Cortex of kidney (tissue), 1 donor: ENCODE measurements at places on chromosomes 16 and 17.

DNA sequence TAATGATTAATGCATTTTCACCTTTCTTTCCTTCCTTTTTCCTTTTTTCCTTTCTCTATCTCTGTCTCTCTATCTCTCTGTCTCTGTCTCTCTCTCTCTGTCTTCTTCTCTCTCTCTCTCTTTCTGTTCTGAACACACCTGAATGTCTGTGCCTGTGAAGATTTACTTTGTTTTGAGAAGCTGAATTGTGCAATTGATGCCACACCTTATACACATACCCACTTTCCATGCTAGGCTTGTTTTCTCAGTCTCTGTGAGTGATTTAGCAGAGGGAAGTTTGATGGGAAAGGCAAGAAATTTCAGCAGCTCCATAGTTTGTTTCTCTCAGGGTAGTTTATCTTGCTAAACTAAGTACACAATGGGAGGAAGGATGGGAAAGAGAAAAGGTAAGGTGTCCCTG is 9.3 kb upstream of the CAPNS2 start:
- no peak for DNase-seq

DNA sequence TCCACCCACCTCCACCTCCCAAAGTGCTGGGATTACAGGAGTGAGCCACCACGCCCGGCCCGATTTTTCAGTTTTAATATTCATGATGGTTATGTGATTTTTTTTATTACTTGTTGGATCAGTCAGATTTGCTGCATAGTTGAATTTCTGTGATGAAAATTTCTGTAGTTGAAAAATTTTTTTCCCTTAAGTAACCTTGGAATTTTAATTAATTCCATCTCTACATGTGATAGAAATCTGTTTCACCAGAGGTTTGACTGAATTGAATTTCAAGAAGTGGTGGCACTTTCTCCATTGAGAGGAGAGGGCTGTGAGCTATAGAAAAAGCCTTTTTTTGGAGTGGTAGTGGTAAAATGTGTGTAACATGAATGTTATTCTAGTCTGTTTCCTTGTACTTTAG is 24.7 kb downstream of the WIPF2 start:
- no peak for DNase-seq

DNA sequence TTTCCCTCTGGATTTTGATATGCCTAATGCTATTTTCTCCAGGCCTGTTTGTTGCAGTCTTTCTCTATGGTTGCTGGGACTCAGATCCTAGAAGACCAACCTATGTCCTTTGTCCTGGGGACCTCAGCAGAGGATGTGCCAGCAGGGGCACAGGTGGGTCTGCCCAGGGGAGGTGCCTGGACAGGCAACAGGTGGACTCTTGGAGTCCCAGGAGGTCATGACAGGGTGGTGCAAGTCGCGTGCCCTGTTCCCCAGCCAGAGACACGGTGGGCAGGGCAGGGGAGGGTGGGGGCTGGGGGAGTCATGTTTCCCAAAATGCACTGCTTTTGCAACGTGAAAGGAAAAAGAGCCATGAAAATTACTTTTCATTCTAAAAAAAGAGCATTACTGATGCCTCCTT is 26.3 kb upstream of the PLLP start:
- DNase-seq, result no peak

GRCh38 chr17:17721140-17721668 is 39.9 kb downstream of the RAI1 start:
- DNase-seq, result no peak

- no peak for DNase-seq
Observed at GRCh38 chr17:35146214-35146833, 1.3 kb upstream of the UNC45B start.

DNA sequence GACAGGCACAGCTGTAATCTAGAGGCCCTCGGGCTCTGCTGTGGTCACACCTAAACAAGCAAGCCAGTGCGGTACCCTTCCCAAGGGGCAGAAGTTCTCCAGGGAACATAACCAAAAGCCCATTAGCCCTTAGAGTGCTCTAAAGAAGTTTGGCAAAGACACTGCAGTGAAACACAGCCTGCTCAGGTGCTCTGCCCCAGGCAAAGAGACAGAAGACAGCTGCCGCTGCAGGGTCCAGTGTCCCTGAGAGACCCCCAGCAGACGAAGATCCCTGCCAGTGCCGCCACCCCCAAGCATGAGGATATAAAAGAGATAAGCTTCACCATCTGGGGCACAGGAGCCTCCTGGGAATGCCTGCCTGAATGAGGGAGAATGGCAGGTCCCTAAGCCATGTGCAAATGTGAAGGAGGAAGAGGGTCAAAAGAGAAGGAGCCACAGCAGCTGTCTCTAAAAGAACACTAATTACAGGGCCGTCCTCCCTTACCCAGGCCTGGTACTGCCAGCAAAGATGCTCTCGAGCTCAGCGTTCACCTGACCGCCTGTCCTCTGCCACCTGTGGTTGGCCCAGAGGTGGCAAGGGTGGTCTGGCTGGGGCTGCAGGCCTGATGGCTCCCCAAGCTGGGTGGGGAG is 29.7 kb downstream of the CUEDC1 start:
- DNase-seq, result no peak

DNA sequence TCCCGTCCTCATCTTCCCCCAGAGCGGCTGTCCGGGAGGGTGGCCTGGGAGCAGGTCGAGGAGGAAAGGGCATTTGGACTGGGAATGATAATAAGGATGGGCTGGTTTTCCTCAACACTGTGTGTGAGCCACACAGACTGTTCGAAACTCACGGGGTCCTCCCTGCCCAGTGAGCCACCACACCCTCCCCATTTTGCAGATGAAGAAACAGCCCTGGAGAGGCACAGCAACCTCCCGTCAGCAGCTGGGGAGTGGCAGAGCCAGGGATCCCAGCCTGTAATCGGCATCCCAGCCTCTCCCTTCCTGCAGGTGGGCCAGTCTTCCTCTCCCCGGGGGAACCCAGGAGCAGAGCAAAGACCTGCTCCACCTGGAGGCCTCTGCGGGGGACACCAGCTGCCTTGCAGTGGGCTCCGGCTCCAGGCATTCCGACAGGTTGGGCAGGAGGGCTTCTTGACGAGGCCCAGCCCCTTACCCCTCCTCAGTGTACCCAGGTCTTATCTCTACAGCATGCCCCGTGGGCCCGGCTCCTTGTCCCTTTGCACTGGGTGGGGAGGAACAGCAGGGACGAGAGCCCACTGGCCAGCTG is 23.8 kb downstream of the ENGASE start:
- no peak for DNase-seq

DNA sequence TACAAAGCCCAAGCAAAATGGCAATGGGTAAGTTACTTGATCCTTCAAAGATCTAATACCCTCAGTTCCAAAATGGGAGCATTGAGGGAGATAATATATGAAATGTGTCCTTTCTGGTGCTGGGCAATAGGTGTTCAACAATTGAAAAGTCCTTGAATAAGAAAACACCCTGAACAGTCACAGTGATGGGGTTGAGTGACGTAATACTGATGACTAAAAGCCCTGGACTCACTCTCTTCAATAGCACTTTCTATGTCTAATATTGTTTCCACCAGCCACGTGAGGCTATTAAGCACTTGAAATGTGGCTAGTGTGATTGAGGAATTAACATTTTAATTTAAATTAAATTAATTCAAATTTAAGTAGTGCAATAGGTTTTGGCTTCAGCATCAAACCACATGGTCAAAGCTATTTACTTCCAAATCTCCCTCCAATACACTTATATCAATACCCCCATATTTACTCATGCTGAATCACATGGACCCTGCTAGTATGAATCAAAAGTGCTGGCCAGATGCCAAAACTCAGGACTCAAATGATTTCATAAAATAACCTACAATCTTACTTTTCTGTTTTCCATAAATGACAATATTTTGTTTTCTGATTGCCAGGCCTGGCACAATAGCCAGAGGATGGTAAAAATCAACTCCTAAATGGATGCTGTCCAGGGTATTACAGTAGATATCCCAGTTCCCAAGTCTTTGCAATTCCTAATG is 516.2 kb downstream of the HAPSTR1 start:
- no peak for DNase-seq

DNA sequence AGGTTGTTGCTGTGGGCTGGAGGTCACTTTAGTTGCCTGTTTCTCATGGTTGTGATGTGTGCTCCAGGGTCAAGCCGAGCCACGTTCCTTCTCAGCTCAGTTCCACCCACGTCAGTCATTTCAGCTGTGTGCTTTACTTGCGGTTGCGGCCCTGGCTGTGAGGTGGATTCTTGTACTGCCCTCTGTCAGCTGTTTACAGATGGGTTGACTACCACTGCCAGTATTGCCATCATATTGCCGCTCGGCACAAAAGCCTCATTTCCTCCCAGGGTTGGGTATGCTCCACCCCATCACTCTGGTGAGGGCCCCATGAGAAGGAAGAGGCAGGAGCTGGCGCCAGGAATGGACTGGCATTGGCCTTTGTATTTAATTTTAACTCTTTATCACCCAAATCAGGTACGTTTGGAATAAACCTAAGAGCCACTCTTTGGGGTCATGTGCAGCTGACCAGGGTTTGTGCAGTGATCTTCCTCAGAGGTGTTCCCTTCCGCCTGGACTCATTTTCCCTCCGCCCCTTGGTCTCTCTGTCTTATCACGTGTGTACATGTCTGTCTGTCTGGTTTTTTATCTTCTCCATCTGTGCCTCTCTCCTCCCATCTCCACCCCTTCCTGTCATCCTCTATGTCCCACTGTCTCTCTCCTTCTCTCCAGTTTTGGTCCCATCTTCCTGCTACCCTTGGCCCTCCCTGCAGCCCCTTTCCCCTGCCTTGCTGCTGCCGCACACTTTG is 25.0 kb downstream of the METTL22 start:
- no peak for DNase-seq
